Dermis microvascular lymphatic vessel endothelial cell (primary cell): ENCODE measurements at places on chromosomes 2 and 18. TPM values are rescaled to one million over a fixed set of nuclear protein-coding genes. Genes with fewer than 3 reads are reported as not detected.

DNA sequence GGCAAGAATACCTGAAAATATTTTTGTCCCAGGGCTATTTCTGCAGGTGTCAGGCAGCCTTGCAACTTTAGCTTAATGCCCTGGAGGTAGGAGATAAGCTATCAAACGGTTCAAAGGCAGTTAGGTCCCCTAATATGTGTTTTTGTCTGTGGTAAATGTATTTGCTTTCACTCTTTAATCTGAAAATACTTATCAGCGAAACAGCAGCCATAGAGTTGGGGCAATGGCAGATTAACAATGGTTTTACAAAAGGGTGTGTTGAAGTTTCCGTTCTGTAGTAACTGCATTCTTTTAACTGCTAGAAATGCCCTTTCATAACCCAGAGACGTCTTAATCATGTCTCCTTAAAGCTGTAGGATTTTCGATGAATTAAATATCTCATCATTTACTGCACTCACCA, 265.0 kb upstream of the TRIB2 start:
- DNase-seq = no peak

- no peak for DNase-seq
Measured at GRCh38 chr18:76174451-76174850, 320.6 kb downstream of the ZNF516 start.

DNA sequence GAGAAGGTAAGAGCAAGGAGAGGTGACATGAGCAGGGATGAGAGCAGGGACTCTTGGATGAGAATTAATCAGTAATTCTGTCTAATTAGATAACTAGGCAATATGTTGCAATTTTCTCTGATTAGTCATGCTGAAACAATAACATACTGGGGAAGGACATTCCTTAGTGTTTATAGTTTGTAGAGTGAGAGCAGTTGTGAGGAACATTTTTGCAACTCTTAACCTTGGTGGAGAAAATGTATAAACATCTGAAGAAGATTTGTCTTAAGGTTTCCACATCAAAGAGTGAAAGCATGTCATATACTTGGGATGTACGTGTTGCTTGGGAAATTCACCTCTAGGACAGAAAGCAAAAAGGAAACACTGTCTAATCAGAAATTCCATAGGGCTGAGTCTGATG, 955.4 kb upstream of the FANCL start:
- DNase-seq = no peak

Gene LIMS2
- total RNA-seq = 3.1 and 5.3 TPM in 2 replicates

Gene NEURL3
- 0.13 TPM in 2 replicates for total RNA-seq

Gene BUB1
- 11.0 and 25.8 TPM in 2 replicates for total RNA-seq

Gene HOXD9
- 16.8 and 18.6 TPM in 2 replicates for total RNA-seq

GRCh38 chr2:216692636-216693413, 2.5 kb downstream of the IGFBP5 start:
- peak; percentile 48 for DNase-seq

GRCh38 chr2:181677912-181678586, 2.3 kb downstream of the NEUROD1 start:
- DNase-seq = peak; percentile 78

GRCh38 chr18:25456334-25457010, 104.5 kb upstream of the ZNF521 start:
- DNase-seq = no peak

- DNase-seq = no peak
Measured at GRCh38 chr2:148900350-148900837, 25.4 kb downstream of the KIF5C start.

- DNase-seq = no peak
Measured at GRCh38 chr2:108998911-108999310, 9.9 kb upstream of the EDAR start.

GRCh38 chr2:232537079-232537478, 2.4 kb upstream of the CHRNG start:
- DNase-seq = peak; percentile 5

- DNase-seq = no peak
Measured at GRCh38 chr18:24534737-24535136, 74.3 kb downstream of the HRH4 start.

Gene GTF3C2
- total RNA-seq = 18.0 and 25.5 TPM in 2 replicates

Gene GCG
- not detected in 2 replicates for total RNA-seq

- DNase-seq = no peak
Measured at GRCh38 chr2:50181212-50181611, 850.7 kb downstream of the NRXN1 start.

Gene TUBA3E
- not detected in 2 replicates for total RNA-seq

GRCh38 chr2:176936410-176936809, 276.2 kb upstream of the HNRNPA3 start:
- no peak for DNase-seq

Gene LRP1B
- total RNA-seq = under 0.01 and 0.13 TPM in 2 replicates

GRCh38 chr2:88167740-88168139, 2.4 kb upstream of the THNSL2 start:
- no peak for DNase-seq

Gene CXCR1
- total RNA-seq = not detected in 2 replicates

Gene SMARCAL1
- total RNA-seq = 9.5 and 15.6 TPM in 2 replicates

Gene OR6B2
- total RNA-seq = not detected in 2 replicates

Gene SNTG2
- total RNA-seq = 0.38 TPM in 1 of 2 replicates, not detected in the other

Gene GALR1
- not detected in 2 replicates for total RNA-seq

- DNase-seq = no peak
Measured at GRCh38 chr2:174749793-174750192, 14.5 kb downstream of the CHRNA1 start.

- DNase-seq = no peak
Measured at GRCh38 chr2:188986839-188987238, 12.7 kb downstream of the COL3A1 start.

- DNase-seq = no peak
Measured at GRCh38 chr18:32243358-32243757, 53.5 kb downstream of the MEP1B start.

Gene REG3A
- total RNA-seq = not detected in 2 replicates

GRCh38 chr18:44781886-44782285, 101.2 kb downstream of the SETBP1 start:
- no peak for DNase-seq

- DNase-seq = no peak
Measured at GRCh38 chr18:4357579-4357978, 97.5 kb downstream of the DLGAP1 start.

Gene CABLES1
- total RNA-seq = 30.3 and 67.0 TPM in 2 replicates

Gene C18orf32
- total RNA-seq = 6.7 and 10.0 TPM in 2 replicates

DNA sequence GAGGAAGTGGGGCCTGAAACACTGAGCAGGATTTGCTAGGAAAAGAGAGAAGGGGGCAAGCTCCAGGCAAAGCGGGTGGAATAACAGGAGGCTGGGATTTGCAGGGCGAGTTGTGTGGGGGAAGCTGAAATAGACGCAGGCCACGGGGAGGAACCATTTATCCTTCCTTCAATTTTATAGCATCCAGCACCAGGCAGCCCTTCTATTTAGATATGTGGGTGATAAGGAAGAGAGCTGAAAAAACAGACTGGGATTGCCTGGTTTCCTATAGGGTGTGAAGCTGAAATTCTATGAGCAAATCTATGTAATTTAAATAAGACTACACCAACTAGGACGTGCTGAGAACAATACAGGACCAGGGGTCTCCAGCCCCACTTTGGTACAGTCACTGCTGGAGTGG, 132.0 kb upstream of the REV1 start:
- no peak for DNase-seq

- peak; percentile 39 for DNase-seq
Measured at GRCh38 chr2:189096769-189097447, 82.7 kb downstream of the COL5A2 start.

Gene COLEC12
- total RNA-seq = 33.4 and 110 TPM in 2 replicates

- no peak for DNase-seq
Measured at GRCh38 chr2:98923244-98923940, 12.6 kb downstream of the CRACDL start.
